ENCODE measurements at places on chromosomes 2 and 18.

DNA sequence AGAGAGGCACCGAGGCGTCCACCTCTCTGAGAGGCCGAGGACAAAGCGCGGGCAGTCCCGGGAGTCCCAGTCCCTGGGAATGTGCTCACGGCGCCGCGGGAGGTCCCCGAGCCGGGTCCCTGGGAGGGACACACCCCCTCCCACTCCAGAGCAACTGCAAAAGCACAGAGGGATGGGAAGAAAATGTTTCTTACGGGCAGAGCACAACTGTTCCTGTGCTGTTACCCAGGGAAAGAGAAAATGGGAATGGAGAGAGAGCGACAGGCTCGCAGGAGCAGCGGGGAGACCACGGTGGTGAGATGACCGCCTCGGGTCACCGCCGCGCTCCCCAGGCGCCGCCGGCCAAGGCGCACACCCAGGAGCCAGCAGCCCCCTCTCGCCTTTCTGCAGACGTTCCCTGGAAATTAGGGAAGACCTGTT lies 1.2 kb upstream of the BCL11A start:
- no peak for DNase-seq

DNA sequence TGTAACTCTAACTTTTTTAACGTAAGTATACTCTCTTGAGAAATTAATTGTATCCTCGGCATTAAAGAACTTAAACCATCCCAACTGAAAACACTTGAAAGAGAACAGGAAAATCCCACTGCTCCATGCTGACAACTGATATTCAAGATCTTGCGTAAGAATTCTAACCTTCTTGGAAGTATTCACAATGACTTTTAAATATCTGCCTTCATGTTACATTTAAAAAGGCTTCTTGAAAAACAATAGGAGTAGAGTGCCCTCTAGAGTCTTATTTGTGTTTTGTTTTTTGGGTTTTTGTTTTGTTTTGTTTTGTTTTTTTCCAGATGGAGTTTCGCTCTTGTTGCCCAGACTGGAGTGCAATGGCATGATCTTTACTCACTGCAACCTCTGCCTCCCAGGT lies 65.4 kb upstream of the DNAJC10 start:
- peak; percentile 74 for DNase-seq

- no peak for DNase-seq
Measured at GRCh38 chr2:48134704-48135103, 228.4 kb upstream of the FBXO11 start.

- no peak for DNase-seq
Measured at GRCh38 chr18:75317300-75317699, 106.7 kb downstream of the TSHZ1 start.

GRCh38 chr18:9516437-9517064 lies 41.2 kb downstream of the RALBP1 start:
- peak; percentile 67 for DNase-seq

DNA sequence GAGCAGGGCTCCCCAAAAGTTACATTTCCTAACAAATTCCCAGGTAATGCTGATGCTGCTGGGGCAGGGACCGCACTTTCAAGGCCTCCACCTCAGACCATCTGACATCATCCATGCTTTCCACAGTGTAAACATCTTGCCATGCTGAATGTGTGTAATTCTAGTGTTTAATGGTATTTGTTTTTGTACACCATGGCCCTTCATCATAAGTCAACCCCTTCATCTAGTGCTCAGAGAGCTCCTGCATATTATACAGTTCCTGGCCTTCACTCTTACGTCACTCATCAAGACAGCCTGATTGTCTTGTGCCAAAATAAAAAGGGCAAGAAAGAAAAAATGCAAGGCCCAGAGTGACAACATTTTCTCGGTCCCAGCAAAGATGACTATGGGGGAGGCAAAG lies 77.5 kb upstream of the ZFP36L2 start:
- DNase-seq, result no peak

GRCh38 chr18:45320724-45321123 lies 294.6 kb upstream of the SLC14A2 start:
- no peak for DNase-seq

GRCh38 chr2:17422061-17422460 lies 96.2 kb downstream of the RAD51AP2 start:
- no peak for DNase-seq

DNA sequence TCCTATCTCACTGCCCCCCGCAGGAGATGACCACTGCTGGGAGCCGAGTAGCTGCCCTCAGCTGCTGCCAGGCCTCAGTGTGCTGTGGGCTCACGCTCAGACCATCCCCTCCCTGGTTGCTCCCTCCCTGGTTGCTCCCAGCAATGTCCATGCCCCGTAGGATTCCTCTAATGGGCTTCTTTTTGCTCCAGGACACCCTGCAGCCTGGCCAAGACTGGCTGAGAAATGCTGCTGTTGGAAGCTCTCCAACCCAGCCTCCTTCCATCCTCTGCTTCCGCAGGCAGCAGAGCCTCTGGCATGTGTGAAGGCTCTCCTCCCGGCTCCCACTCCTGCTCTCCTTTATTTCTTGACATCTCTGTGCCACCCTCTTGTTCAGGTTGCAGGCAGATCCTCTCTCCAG lies 48.6 kb downstream of the SOX11 start:
- no peak for DNase-seq

DNA sequence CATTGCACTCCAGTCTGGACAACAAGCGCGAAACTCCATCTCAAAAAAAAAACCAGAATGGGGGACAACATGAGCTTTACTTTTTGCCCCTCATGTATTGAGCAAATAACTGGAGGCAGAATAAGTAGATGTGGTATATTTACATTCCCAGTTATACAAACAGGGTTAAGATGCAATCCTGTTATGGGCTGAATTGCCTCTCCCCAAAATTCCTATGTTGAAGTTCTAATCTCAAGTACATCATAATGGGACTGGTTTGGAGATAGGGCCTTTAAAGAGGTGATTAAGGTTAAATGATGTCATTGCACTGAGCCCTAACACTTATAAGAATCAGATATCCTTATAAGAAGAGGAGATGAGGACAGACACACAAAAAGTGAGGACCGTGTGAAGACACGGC lies 319.8 kb upstream of the KLHL29 start:
- no peak for DNase-seq

GRCh38 chr2:149448315-149448714 lies 117.9 kb downstream of the LYPD6 start:
- DNase-seq, result no peak

- no peak for DNase-seq
Measured at GRCh38 chr2:70827388-70827787, 7.0 kb upstream of the CLEC4F start.

DNA sequence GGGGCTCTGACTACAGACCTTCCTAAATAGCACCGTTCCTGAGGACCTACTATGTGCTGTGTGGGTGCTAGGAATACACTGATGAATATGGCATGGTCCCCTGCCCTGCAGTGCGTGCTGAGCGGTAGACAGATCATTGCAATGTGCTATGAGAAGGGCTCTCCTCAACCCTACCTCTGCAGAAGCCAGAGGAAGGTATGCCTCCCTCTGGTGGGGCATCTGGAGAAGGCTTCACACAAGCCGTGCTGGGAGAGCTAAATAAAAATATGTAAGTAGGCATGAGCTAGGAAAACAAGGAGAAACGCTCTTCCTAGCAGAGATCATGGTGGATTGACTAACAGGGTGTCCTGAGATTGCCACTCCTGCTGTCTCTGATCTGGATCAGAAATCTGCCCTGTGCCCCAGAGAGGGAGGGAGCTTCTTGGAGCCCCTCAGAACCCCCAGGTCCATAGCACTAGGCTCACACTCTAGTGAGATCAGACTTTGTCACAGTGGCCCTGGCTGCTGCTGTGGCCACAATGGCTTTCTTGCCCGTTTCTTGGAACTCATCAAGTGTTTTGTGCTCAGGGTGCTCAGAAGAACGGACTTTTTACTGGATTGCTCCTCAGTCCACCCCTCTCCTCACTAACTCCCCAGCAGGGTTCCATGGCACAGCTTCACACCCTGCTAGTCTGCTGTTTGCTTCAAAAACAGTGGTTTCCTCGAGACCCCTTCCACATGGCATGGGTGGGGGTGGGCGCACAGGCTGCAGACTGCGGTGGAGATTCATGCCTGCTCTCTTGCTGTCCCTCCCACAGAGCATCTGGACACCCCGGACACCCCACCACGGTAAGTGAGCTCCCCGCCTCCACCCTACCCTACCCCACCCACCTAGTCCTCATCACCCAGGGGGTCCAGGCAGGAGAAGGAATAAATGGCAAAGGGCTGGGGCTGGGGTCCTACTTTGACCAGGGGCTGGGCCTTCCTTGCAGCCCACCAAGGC lies 14.2 kb downstream of the SIGLEC15 start:
- no peak for DNase-seq

- DNase-seq, result no peak
Measured at GRCh38 chr18:59002974-59003594, 136.6 kb upstream of the SEC11C start.

DNA sequence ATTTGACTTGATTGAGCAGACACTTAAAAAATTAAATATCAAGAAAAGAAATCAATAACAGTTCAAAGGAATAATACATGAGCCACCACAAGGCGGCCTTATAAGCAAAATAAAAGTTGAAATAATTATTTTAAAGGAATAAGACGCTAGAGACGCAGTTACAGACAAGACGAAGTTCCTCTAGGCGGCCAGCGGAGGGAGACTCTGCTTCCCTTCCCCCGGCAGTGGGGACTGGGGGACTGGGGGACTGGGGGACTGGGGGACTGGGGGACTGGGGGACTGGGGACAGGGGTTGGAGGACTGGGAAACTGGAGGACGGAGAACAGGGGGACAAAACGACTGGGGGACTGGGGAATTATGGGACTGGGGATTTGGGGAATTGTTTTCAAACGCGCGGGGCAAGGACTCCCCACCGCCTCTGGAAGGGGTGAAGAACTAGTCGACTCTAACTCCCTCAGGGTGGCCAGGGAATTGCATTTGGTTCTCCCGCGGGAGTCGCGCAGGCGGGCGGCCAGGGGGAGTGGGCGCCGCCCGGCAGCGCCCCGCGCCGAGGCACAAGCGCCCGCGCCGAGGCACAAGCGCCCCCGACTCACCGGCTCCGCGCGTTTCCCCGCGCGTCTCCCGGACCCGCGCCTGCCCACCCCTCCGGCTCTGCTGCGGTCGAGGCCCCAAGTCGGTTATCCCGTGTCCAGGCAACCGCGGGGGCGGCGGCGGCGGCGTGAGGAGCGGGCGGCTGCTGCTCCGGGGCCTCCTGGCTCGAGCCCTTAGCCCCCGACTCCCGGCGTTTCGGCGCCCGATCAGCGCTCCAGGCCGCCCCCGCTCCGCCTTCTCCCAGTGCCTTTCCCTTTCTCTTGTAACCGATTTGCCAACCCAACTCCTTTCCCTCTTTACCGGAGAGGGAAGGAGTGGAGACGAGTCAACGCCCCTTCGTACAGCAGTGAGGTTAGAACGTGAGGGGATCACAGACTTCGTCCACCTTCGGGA lies at the start of gene CCDC178:
Gene CCDC178 (minus strand): TSS at position 662 of the 984 bp plus-strand sequence. CDS start 28,633 bp downstream, outside the sequence.
- DNase-seq, result peak; percentile 11

- DNase-seq, result peak; percentile 89
Measured at GRCh38 chr2:128435576-128436478, 117.2 kb upstream of the HS6ST1 start.

- DNase-seq, result peak; percentile 81
Measured at GRCh38 chr2:232689152-232689910, 7.8 kb upstream of the GIGYF2 start.

GRCh38 chr2:59585655-59586054 lies 967.8 kb downstream of the BCL11A start:
- DNase-seq, result no peak

- DNase-seq, result no peak
Measured at GRCh38 chr2:138094031-138094430, 129.8 kb downstream of the HNMT start.
